ENCODE measurements at places on chromosomes 6 and 20.

- DNase-seq = no peak
Observed at GRCh38 chr6:48194596-48195295, 83.7 kb upstream of the PTCHD4 start.

- DNase-seq = no peak
Observed at GRCh38 chr6:35642471-35643161, 46.1 kb downstream of the FKBP5 start.

DNA sequence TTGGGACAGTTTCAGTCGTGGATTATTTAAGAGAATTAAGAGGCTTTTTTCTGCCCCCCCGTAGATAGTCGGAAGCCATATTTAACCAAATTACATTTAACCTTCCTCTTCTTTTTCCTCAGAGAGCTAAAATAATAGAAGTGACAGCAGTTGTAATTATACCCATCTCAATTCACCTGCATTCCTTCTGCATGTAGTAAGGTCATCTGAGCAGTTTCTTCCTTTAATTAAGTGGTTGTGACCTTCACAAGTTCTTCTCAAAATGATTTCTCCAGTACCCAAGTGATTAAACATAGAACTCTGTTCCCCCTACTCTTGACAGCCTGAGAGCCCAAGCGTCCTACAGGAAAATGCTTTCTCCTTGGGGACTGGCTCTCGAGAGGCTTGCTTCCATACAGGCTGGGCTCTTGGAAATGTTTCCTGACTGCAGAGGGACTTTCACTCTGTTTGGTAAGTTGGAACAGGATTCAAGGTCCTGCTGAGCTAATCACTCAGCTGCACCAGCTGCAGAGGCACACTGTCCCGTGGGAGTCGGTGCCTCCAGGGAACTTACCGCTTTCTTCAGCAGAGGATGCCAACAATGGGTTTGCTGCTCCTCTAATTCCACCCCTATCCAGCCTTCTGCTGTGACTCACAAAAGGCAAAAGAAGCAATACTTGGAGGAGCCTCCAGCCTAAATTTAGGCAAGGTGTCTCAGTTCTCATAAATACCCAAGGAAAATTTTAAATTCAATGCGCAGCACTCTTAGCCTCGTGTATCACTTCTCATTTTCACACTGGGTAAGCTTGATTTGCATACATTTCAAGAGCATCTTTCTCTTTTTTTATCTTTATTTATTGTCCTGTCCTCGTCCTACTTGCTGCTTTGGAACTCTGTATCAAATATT, 414.9 kb downstream of the KIF16B start:
- DNase-seq = no peak

DNA sequence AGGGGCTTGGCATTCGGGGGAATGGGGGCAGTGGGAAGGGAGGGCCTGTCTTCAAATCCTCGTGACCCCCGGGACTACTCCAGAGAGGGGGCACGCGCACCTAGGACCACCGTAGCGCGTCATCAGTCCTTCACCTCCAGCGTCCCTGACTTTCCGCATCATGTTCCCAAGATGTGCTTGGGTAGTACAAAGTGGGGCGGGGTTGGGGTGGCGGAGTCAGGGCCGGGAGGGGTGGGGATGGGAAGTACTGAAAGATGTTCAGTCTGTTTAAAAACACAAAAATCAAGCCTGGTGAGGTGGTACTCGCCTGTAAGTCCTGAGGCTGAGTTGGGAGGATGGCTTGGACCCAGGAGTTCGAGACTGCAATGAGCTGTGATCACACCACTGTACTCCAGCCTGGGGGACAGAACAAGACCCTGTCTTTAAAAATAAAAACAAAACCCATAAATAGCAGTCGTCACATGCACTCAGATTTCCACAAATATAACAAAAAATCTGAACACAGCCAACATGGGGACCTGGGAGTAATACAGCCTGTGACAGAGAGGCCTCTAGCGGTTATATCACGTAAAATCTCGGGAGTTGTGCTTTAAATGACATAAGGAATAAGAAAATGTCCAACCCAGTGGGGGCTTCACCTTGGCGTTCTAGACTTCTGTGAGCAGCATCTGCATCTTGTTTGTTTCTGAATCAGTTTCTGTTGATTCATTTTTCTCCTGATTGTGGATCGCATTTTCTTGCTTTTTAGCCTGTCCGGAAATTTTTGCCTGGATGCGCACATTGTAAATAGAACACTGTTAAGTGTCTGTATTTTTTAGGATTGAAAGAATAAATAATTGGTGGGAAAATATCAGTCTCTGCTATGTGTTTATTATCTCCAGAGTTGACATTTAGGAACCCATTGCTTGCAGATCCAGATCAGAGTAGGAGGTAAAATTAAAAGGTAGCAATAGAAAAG, 698 bp upstream of the LRP11 start:
- DNase-seq = no peak

GRCh38 chr6:118171852-118172251, 264.8 kb downstream of the SLC35F1 start:
- no peak for DNase-seq

Measured in omental fat pad (tissue), 4 donors.